Fibroblast of skin of back (primary cell): ENCODE measurements at places on chromosomes 7 and 10.

- DNase-seq: no peak
These were observed 7.9 kb downstream of the CEP41 start for GRCh38 chr7:130432886-130433285.

DNA sequence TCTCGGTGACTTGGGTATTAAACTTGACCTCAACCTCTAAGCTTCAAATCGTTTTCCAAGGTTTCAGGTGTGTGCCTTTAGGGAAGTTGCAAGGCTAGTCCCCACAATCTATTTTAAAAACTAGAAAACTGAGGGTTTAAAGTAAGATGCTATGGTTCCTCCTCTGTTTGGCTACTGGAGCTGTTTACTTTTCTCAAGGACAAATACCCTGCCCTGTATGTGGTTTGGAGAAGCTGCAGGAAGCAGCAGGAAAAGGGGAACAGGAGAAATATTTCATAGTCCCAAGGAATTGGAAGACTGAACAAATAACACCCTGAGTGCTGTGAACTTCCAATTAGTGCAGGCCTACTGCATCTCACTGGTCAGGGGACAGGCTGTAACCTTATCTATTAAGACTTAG is 135.9 kb downstream of the NRP1 start:
- no peak for DNase-seq

DNA sequence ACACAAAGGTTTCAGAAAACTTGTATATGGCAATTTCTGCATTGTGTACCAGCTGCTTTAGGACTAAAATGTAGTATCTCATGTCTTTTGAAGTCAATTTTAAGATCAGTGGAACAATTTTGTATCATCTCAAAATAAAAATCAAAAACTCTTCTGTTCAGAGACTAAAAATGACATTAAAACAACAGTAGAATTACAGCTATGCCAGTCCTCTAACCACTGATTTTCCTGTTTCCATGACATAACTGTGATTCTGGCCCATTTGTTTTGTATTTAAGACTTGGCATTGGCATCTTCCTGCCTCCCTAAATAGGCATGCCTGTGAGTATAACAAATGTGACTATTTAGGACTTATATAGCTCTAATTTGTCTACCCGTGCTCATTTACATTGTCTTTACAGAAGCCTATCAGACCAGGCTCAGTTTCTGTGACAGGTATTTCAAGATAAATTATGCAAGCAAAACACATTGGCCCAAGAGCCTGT is 29.1 kb upstream of the VPS41 start:
- peak; percentile 9 for DNase-seq

GRCh38 chr10:4291990-4292389 is 507.0 kb upstream of the KLF6 start:
- no peak for DNase-seq

DNA sequence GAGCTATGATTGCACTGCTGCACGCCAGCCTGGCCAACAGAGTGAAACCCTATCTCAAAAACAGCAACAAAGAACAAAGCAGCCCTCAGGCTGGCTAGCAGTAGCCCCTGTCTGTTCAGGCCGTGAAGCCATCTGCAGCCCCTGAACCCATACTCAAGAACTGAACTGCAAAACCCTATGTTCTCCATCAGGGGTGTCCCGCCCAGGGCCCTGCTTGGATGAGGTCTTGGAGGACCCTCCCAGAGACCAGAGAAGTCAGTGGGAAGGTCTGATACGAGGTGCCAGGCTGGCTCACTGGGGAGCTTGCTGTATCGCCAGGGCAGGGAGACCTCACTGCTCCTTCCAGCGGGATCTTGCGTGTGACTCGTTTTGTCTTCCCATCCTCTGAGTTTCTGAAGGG is 39.3 kb downstream of the RBM17 start:
- DNase-seq: no peak

DNA sequence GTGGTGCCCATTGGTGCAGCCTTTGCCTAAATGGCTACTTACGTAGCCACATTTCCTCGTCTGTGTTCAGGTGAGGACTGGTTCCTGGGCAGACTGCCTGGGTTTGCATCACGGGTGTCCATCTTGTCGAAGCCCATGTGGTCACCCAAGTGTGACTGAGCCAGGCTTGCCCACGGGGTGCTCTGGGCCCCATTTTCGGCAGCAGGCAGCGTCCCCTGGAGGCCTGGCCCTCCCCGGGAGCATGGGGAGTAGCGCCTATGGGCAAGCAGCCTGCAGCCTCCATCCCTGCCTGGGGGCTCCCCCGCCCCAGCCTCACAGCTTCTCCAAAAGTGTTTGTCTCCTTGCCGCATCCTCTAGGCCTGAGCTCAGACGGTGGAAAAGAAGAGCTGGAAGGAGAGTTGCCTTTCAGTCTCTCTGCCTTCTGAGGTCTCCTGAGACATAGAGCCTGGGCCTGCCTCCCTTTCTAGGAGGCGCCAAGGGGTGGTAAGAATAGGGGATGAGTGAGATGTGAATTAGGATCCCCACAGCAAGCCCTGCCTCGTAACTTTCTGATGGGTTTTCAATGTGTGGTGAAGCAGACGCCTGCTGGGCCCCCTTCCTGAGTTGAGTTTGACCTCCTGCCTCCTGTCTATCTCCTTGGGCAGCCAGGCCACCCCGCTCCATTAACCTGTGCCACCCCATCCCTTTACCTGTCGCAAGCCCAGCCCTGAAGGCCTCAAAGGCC is 42.7 kb downstream of the HTRA1 start:
- no peak for DNase-seq

DNA sequence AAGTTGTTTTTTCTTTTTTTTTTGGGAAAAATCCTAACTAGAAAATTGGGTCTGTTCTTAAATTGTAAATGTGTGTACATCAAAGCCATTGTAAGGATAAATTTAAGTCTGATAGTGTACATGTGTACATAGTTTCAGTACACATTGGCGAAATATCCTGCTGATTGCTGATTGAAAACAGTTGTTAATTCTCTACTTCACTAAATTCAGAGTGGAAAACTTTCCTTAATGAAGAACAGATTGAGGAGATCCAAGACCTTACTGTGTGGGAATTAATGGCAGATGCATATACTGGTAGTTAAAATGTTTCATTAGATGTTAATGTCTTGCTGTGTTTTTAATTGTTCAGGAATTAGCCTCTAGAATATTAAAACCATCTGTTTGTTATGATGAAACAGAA is 506.0 kb downstream of the AUTS2 start:
- no peak for DNase-seq

DNA sequence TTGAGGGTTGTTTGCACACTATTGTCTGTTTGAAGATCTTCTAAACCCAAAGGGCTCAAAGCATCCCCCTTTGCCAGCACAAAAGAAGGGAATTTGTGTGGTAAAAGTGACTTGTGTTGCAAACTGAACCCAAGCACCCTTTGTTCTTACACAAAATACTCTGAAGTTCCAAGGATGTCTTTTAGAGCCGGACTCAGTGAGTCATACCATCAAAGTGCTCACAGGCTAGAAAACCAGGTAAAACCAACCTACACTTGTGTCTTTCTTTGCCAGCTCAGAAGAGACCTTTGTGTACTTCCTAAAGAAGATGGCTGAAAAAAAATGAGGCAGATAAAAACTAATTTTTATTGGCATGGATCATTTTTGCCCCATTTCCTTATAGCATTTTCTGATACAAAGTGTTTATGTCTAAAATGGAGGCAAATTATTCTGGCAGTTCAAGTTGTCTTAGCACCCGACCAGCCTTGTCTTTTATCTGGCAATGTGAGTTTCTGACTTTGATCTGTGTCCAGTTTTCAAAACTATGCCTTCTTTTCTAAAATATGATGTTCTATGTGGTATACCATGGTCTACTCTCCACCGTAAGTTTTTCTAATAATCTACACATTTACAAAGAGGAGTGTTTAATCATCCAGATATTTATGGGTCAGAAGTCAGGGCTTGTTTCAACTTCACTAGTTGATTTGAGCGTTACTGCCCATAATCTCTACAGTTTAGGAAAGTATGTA is 128.4 kb upstream of the FZD1 start:
- DNase-seq: no peak

DNA sequence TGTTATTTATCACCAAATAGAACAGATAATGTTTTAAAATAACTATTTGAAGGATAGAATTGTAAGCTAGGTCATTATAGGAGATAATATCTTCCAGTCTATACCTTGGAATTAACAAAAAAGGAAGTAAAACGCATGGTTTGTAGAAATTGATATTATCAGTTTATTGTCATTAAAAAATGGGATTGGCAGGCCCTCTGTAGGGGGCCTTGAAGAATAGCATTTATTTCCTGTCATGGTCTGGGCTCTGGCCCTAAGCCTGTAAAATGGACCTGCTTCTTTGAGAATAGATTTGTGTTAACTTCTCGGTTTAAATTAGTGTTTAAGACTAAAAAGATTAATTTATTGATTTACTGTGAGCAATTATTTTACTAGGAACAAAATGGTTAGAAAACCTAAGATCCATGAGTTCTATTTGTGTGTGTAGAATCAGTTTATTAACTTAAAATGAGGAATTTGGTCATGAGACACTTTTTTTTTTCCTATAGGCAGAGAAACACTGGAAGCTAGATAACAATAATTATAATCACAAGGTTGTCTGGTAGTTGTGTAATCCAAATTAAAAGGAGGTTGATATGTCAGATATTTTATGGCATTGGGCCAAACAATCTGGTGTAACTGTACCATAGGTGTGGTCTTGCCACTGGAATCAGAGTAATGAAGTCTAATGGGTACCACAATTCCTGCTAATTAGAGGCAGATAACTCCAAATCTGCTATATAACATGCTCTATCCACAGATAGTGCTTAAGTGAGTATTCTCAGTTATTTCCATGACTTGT is 197.4 kb upstream of the FOXP2 start:
- DNase-seq: peak; percentile 8

DNA sequence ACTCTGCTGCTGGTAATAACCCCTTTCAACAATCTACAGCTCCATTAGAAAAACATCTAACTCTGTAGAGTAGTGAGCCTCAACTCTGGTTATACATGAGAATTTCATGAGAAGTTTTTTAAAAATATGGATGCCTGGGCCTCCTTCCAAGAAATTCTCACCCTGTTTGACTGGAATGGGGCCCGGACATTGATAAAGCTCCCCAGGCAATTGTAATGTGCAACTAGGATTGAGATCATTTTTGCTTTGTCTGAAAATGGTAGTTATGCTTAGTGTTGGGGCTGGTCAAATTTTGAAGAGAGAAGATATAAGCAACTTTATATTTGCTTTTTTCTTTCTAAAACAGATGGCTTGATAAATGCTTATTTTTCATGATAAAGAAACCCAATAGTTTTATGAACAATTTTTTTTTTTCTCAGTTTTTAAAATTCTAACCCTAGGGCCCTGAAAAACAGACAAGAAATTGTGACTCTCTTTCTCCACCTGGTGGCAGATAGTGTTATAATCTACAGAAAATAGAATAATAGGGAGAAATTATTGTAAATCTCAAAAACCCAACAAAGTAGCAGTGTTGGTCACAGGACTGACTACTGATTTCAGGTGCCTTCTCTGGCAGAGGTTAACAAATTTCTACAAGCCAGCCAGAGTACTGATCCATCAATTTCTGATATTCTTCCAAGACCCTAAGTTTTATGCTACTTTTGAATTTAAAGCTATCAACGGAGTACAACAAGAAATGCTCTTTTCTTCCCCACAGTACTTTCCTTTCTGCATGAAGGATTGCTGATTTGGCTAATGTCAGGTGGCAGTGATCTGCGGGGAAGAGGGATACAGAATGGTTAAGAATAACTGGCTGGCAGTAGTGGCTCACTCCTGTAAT is 174.8 kb downstream of the DKK1 start:
- DNase-seq: peak; percentile 68

GRCh38 chr10:2030046-2030445 is 292.7 kb upstream of the ADARB2 start:
- no peak for DNase-seq

DNA sequence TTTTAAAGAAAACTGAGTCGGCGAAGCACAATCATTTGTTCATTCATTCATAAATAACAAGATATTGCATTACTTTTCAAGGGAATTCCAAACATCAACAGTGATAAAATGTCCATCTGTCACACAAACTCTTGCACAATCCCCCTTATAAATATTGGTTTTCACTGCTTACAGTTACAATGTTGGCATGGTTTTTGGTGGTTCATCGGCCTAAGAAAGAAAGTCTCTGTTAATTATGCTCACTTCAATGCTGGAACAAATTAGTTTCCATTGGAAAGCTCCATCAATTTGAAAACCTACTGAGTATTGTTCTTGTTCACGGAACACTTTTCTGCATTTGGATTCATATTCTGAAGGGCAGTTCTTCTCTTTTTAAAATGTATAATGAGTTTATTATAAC is 188.5 kb downstream of the JAZF1 start:
- no peak for DNase-seq

DNA sequence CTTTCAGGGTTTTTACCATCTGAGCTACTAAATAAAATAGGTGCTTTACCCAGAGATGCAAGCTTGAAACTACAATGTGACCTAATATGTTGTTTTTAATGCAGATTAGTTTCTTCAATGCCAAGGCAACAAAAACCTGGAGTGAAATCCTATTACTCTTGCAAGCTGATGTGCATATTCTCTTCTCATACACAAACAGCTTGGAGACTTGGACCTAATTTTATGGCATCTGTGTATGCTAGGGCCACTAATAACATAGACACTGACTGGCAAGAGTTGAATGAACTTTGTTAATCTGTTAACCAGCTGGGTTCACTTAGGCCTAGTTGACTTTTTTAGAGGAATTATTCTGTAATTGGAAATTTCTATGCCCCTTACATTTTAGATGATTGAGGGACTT is 23.4 kb upstream of the SMIM30 start:
- DNase-seq: no peak

DNA sequence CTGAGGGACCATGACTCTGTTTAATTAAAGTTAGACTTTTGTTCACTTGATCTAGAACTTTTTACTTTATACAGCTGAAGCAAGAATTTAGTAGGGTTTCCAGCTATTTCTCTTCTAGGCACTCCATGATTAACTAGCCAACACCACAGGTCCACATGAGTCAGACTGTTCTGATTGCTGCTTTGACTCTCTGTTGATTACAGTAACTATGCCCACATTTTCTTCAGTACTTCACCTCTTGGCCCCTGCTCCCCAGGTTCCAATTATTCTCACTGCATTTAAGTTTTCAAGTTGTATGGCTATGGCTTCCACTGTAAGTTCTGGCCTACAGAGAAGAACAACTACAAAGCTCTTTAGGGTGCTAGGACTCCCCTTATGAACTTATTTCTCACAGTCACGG is 737.2 kb upstream of the IGFBP3 start:
- DNase-seq: no peak

DNA sequence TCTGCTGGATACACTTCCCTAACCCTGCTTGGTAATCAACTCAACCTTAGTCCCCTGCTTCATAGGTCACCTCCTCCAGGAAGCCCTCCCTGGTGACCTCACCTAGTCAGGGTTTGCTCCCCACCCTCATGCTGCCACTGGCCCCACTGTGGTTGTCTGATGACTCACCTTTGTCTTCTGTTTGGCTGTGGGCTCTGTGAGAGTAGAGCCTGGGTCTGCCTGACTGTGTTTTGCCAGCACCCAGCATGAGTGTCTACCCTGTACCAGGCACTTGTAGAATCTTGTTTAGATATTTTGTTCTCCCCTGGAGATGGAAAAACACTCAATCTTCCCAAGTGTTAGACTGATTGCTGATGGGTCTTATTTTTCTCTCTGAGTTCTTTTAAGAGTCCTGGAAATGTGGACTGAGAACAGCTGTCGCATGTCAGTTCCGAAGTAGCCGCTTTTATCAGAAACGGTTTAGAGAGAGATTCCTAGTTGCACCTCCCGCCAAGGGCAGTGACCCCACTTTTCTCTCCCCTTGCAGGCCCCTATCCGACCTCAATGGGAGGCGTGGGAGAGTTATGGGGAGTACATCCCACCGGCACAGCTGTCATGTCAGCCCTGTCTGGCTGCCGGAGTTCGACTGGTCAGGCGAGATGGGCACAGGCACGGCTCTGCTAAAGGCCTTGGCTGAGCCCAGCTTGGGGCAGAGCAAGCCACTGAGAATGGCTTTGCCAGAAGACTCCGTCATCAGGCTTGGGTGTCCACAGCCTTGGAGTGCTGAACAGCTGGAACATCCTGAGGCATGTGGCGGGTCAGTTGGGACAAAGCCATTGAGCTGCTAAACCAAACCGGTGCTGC is 134.3 kb downstream of the GRK5 start:
- DNase-seq: peak; percentile 78
